Activated CD4-positive, alpha-beta T cell treated with anti-CD3 and anti-CD28 coated beads for 24 hours (primary cell): ENCODE measurements at places on chromosomes 7 and 10.

DNA sequence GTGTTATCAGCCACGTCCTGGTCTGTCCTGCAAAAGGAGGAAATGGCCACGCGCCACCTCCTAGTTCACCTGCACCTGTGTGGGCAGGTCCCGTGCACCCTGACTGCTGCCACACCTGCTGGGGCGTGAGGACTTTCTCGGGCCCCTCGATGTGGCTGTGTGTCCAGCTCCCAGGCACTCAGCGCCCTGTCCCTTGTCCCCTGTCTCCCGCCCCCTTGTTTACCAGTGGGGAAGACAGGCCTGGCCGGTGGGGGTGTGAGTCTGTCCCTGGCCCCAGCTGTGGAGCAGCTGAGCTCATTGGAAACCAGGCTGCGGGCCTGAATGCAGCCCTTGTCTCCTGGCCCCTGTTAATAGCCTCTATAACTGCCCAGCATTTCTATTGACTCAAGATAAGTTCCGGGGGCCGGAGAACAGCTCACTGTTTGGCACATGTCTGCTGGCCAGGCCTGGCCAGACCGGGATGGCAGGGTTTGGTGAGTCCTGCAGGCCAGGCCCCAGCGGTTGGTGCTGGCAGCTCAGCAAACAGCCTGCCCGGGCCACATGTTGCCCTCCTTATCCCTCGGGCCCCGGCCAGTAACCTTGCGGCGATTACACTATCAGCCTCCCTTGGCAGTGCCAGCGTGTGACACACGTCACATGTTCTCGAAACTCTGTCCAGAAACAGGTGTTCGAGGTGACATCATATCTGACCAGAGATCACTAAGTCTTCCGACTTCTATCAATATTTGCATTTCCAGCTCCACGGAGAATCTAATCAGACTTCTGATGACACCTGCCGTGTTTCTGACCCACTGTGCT lies 52.1 kb downstream of the FOXL3 start:
- no peak for DNase-seq

GRCh38 chr7:157925383-157925875 lies 588.6 kb downstream of the DNAJB6 start:
- no peak for DNase-seq

GRCh38 chr7:1224086-1224716 lies 8.5 kb upstream of the UNCX start:
- DNase-seq, result no peak

GRCh38 chr7:130900471-130901076 lies 166.6 kb upstream of the KLF14 start:
- no peak for DNase-seq

GRCh38 chr10:126160571-126160970 lies 227.7 kb downstream of the ADAM12 start:
- DNase-seq, result no peak

DNA sequence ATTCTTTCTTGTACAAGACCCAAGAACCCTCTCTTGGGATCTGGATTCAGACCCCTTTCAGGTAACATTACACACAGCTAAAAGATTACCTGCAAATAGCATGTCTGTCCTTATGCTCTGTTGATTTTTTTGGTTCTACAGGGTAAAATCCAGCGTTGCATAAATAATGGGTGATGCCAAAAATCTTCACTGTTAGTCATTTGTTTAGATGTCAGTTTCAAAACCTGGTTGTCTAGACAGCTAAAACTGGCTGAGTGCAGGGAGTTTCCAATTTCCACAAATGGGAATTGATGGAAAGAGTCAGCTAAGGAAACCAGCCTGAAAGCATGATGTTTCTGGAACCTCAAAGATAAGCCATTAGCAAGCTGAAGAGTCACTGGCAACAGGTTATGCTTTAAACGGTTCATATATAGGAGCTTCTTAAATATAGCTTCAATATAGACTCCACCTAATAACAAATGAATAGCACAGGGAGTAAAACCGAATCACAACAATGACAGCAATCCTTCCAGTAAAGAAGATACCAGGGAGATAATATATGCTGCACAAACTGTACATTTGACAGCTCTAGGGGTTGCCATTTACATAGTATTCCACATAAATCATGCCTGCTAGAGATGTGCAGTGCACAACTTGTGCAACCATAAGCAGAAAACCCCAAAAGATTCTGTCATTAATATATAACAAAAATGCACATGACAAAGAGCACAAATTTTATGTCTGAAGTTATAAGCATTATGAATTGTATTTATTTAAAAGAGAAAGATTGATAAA lies 20.4 kb downstream of the CCDC71L start:
- no peak for DNase-seq

DNA sequence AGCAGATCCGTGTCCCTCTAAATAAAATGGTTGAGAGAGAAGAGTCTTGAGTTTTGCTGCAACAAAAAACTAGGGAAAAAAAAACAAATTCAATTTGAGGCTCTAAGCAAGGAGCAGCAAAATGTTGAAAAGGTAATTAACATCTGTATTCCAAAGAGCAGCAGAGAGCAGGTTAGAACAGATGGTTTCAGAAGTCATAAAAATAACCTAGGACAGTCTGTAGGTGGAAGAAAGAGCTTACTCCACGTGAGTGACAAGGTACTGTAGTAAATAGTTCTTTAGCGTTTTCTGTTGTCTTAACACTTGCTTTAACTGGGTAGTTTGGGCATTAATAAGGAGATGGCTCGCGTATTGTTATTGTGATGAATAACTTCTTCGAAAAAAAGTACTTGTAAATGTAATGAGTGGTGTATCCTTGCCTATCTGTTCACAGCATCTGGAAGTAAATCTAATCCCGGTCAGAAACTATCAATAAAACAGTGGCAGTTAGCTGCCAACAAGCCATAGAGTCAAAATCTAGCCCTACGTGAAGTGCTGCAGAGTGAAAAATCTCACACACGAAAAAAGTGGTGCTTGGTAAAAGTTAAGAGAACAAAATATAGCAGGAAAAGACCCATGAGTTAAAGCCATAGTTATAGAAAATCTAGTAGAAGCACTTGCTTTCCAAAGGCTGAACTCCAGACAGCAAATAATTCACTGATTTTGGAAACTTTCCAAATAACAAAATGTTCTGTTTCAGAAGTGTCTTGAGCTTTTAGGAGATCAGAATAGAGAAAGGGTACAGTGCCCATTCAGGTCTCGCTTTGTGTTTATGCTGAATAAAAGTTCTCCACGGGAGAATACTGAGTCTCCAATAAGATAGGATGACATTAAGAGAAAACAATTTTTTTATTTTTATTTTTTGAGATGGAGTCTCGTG lies 49.3 kb upstream of the PARD3 start:
- DNase-seq, result no peak

- DNase-seq, result no peak
These were observed 65.7 kb downstream of the EXOC6 start for GRCh38 chr10:92913973-92914372.

DNA sequence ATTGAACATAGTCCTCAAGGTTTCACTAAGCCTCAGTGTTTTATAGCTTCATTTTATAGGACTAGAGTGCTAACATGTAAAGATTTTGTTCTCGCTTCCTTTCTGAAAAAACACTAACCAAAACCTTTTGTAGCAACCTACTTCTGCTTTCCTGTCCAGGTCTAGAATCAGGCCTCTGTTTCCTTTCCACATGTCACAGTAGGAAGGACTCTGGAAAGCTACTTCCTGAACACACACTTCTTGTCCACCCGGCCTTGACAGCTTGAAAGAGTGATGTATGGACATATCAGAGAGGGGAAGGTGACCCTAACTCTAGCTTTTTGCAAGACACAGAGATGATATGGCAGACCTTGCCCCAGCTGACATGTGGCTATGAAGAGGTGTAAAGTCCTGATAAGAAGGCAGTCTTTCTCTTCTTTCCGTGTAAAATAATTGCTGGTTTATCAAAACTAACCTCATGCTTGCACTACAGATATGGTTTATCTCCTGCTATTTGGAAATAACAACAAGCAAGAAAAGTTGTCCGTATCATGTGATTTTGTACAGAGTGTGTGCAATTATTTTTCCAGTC lies 175.4 kb downstream of the SKAP2 start:
- DNase-seq, result no peak

- no peak for DNase-seq
These were observed 37.3 kb upstream of the SLC29A3 start for GRCh38 chr10:71281646-71282322.

- DNase-seq, result no peak
These were observed 25.0 kb downstream of the SPAG6 start for GRCh38 chr10:22370320-22370719.

DNA sequence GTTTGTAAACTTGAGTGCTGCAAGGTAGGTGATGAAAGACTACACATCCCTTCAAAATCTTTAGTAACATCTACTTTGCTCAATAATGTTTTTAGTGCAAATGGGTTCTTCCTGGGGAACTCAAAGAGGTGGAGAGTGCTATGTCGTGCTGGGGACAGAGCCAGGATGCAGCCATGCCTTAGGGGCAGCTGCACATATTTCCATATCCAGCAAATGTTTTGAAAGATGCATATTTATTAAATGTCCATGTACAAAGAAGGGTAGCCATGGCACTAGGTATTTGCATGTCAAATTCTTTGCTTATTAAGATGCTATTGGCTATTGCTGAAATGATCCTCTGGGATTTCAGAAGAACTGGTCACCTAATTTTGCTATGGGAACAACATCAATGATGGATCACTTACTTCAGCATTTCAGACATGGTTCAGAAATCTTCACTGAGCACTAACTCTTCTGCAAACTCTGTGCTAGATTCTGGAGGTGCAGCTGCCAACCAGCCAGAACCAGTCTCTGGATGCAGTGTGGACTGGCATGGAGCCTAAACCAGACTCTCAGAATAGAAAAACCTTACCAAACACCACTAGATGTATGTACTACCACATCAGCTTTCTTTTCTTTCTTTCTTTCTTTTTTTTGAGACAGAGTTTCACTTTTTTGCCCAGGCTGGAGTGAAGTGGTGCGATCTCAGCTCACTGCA lies 31.7 kb upstream of the DNMBP start:
- DNase-seq, result no peak

DNA sequence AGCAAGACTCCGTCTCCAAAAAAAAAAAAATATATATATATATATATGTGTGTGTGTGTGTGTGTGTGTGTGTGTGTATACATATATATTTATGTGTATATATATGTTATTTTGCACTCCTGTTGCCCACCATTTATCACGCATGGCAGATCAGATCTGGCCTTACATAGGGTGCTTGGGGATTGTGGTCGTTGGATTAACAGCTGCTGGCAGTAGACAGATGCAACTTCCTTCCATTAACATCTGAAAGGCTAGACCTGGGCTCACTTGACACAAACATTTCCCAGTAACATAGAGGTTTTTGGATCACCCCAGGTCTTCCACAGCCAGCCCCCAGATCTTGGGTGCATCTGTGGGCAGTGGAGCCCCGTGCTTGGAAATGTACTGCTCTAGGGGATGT lies 40.8 kb upstream of the DLD start:
- DNase-seq, result no peak

- DNase-seq, result no peak
These were observed 20.8 kb downstream of the SLC26A5 start for GRCh38 chr7:103425177-103425576.

DNA sequence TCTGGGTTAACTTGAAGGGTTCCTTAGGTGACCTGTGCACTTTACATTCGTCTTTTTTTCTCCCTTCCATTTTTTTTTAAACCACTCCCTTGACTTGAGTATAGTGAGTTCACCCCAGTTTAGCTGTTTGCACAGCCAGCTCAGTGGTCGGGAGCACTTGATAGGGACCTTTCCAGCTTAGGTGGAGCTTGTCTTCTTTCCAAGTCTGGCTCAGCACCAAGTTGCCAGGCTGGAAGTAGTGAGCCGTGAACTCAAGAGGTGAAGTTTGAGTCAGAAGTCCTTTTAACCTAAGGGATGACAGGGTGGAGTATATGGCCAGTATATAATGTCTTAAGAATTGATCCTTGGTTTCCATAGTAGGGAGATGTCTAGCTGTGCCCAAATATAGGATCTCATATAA lies 7.2 kb downstream of the DNAH11 start:
- DNase-seq, result no peak

DNA sequence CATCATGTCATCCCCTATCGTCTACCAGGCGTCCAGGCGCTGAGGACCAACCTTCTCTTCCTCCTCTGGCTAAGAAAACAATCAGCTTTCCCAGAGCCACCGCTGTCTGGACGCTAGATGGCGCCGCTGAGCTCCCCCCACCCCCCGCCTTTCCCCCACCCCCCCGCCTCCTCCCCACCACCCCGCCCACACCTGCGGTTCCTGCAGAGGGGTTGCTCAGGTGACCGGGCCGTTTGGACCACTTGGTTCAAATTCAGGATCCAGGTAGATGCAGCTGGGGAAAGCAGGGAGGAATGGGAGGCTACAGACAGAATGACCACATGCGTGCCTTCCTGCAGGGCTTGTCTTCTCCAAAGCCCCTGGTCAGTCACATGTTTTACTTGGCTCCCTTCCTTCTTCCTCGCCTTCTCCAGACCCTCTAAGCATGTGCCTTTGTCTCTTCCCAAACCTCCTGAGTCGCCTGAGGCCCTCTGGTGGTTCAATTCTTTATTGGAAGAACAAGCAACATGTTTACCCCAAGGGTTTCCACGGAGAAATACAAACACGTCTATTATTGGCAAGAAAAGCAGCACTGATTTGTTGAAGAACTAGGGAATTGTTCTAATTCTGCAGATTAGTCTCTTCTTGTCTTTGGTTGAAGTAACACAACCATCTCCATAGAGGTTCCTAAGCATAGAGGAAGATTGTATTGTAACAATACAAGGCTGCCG lies 24.7 kb downstream of the AOC1 start:
- DNase-seq, result peak; percentile 17

DNA sequence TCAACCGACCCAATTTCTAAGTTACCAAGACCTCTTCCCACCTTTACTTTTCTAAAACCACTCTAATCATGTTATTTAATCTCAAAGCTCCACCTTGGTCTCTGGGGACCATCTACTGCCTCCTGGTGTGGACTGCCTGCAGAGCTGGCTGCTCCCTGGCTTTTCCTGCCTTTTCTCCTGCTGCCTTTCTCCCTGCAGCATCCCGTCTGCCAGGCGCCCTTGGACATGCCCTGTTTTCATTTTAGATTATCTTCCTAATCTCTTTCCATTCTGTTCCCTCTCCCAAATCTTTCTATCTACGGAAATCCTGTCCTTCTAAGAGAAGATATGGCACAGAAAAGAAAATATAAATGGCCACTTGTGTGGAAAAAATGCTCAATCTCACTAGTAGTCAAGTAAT lies 23.1 kb downstream of the TCAF1 start:
- DNase-seq, result no peak

DNA sequence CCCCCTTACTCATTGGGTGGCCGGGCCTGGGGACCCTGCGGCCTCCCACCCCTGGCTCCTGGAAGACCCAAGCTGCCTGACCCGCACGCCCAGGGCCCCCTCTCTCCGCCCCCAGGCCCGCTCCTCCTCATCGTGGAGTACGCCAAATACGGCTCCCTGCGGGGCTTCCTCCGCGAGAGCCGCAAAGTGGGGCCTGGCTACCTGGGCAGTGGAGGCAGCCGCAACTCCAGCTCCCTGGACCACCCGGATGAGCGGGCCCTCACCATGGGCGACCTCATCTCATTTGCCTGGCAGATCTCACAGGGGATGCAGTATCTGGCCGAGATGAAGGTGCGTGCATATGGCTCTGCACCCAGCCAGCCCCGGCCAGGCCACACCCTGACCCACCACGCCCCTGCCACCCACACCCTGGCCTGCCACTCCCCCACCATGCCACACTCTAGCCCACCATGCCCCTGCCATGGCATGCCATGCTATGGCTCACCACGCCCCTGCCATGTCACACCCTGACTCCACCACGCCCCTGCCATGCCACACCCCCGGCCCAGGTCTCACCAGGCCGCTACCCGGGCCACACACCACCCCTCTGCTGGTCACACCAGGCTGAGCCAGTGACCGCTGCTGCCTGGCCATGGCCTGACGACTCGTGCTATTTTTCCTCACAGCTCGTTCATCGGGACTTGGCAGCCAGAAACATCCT lies 18.7 kb upstream of the CSGALNACT2 start:
- DNase-seq, result no peak
